Hepatocyte (in vitro differentiated cells): ENCODE measurements at places on chromosomes 4 and X. TPM values are rescaled to one million over a fixed set of nuclear protein-coding genes. Genes with fewer than 3 reads are reported as not detected.

Gene ARMCX1
- 53.1 and 62.4 TPM in 2 replicates for total RNA-seq

Gene NLGN4X
- total RNA-seq, result 3.9 and 4.5 TPM in 2 replicates

DNA sequence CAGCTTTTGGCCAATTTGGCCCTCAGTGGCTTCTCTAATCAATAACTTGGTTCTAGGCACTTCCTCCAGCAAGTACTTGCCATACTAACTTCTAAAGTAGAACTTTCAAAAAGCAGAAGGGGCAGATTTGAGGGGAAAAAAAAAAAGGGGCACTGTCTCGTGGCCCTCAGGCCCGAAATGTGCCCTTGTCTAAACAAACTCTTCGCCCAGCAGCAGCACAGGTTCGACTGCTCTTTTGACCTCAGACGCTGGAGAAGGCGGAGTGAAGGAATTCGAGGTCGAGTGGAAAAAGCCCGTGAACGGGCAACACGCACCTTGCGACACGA, 775 bp downstream of the GRPEL1 start:
- no peak for DNase-seq
- peak overlapping the region; percentile 87 for H3K27ac ChIP-seq
- H3K4me1 ChIP-seq, result peaks cover 17% of the 10 kb centered on the region
- H3K4me3 ChIP-seq, result peak overlapping the region; percentile 54

- no peak overlapping the region for H3K27ac ChIP-seq
- no peak for DNase-seq
- H3K4me3 ChIP-seq, result no peak overlapping the region
- peaks cover 6% of the 10 kb centered on the region for H3K4me1 ChIP-seq
These were observed 95.1 kb downstream of the TSPAN7 start for GRCh38 chrX:38656350-38656915.

DNA sequence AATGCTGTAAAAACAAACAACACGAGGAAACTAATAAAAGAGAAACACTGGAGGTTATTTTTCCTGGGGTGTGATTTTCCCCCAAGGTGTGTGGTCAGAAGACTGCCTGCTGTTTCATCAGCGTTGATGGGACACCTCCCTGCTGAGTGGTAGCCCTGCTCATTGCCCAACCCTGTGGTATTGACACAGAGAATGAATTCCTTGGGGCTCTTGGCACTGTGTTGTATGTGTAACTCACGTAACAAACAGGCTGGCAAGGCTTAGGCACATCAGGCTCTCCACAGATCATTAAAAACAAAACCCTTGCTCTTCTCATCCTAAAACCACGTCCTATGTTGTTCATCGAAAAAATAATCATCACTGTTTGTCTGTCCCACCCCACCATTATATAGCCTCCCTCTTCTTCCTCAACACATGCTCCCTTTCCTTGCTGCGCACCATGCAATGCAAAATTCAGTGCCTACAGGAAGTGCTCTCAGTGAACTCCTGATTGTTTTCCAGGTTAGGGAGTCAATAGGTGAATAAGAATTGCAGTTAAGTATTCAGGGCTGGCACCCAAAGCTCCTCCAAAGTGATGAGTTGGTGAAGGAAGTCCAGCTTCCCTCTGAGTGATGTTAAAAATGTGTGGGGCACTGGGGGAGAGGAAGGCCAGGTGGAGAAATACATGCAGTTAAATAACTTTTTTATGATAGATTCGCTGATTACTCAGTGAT, 11.4 kb upstream of the PUDP start:
- no peak overlapping the region for H3K27ac ChIP-seq
- H3K4me3 ChIP-seq, result no peak overlapping the region
- no peaks in the 10 kb centered on the region for H3K36me3 ChIP-seq
- no peaks in the 10 kb centered on the region for H3K4me1 ChIP-seq

GRCh38 chr4:159363361-159363760, 260.5 kb downstream of the RAPGEF2 start:
- no peak for DNase-seq
- H3K4me3 ChIP-seq, result no peak overlapping the region
